ENCODE measurements at places on chromosomes 13 and 19.
A peak's percentile ranks its signal among the peaks of the same experiment; 100 is the strongest.

DNA sequence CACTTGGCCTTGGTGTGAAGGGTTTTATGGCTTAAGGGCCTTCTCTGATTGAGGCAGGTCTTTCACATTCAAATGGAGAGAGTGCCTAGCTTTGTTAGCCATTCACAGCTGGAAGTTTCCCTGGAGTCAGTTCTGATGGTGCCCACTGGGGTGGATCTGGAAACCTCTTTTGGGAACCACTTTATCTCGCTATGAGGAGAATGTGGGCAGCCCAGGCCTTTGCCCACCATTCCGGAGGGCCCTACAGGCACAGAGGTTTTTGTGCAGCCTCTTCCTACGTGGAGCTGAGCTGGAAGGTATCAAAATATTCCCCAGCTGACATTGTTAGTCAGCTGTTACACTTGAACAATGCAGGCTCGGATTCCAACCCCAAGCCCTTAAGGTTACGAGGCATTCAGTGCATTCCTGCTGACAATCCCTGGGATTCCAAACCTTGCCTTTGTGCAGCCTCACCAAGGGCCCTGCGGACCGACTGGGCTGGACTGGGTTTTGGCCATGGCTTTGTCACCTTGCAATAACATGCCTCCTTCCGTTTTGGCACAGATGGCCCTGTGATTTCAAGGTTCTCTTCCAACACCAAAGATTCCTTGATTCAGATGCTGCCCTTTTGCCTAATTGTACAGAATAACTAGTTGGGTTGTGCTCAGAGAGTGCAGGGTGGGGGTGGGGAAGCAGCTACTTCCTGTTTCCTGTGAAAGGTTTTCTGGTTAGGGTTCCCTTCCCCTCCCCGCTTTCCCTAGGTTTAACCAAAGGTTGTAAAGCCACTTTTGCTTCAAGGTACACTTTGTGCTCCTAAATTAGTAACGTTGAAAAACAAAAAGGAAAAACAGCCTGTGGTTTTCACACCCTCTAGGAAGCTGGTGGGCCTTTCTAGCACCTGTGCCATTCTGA lies 27.0 kb downstream of the SAE1 start:
- DNase-seq: peak; percentile 85

GRCh38 chr19:32404933-32405430 lies 588 bp upstream of the DPY19L3 start:
- peak; percentile 8 for DNase-seq

- DNase-seq: no peak
Measured at GRCh38 chr13:42275098-42275471, 3.1 kb downstream of the AKAP11 start.

- DNase-seq: no peak
Measured at GRCh38 chr13:32002873-32003272, 28.7 kb upstream of the FRY start.

GRCh38 chr13:113354831-113355610 lies 8.9 kb downstream of the GRTP1 start:
- DNase-seq: no peak

DNA sequence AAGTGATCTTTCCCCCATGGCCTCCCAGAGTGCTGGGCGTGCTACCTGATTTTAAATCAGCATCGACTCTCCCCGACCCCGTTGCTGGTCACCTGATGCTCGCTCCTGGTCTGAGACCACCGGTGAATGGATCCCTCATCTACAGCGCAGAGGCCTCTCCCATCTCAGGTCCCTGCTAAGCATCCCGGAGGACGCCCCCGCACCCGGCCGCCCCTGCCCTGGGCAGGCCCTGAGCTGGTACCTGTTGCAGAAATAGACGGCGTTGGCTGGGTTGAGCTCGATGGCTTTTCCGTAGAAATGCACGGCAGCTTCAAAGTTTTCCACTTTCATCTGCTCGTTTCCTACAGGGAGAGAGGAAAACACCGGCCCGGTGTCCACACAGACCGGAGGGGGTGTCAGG lies 18.1 kb downstream of the SGTA start:
- no peak for DNase-seq

GRCh38 chr13:100619940-100620339 lies 31.4 kb upstream of the GGACT start:
- no peak for DNase-seq

DNA sequence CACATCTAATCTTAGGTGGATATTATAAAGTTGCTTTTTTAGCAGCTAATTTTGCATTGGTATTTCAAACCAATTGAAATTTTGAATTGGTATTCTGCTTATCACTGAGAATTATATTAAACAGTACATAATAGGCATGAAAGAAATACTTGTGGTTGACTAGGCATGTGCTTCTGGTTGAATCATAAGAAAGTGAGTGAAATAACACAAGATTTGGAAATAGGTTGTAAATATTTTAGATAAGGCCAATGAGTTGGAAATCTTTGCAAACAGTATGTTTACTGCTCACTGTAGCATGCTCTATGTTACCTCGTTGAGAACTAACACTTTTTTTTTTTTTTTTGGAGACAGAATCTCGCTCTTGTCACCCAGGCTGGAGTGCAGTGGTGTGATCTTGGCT lies 66.8 kb upstream of the RFC3 start:
- no peak for DNase-seq

- peak; percentile 52 for DNase-seq
Measured at GRCh38 chr19:4352701-4353121, 9.3 kb downstream of the MPND start.

- no peak for DNase-seq
Measured at GRCh38 chr13:27795718-27796019, 3.4 kb downstream of the GSX1 start.

GRCh38 chr13:22200440-22200839 lies 529.6 kb downstream of the FGF9 start:
- DNase-seq: no peak

DNA sequence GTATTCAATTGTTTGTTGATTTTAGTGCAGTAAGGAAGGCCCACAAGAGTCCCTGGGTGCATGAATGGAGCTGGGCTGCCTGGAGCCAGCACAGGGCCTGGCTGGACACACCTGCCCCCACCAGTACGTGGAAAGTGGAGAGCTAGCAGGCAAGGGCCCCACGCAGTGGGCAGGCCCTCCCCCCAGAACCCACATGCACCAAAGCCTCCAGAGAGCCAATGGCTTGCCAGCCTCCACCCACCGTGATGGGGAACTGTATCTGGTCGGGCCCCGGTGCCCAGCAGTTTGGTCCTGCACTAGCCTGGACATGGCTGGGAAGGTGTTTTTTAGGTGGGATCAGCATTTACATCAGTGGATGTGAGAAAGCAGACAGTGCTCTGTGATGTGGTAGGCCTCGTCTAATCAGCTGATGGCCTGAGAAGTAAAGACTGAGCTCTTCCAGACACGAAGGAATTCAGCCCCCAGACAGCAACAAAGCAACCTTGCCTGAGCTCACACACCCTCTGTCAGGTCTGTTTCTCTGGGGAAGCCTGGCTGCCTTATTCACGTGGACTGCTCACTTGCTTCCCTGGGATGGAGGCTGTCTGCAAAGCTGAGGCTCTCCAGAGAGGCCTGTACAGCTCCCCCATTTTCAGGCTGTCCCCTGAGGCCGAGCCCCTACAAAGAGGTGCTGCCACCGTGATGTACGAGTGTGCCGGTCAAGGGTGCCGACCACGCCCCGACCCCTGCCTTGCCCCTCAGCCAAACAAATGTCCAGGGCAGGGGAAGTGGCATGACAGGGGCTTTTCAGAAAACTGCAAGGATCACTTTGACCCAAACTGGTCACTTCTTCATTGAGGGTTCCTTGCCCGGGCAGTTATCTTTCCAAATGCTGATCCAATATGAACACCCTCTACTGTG lies 27.5 kb downstream of the RAB20 start:
- DNase-seq: no peak

- DNase-seq: no peak
Measured at GRCh38 chr19:53659292-53659691, 27.5 kb downstream of the DPRX start.

GRCh38 chr19:45275370-45275971 lies 24.4 kb downstream of the MARK4 start:
- no peak for DNase-seq

DNA sequence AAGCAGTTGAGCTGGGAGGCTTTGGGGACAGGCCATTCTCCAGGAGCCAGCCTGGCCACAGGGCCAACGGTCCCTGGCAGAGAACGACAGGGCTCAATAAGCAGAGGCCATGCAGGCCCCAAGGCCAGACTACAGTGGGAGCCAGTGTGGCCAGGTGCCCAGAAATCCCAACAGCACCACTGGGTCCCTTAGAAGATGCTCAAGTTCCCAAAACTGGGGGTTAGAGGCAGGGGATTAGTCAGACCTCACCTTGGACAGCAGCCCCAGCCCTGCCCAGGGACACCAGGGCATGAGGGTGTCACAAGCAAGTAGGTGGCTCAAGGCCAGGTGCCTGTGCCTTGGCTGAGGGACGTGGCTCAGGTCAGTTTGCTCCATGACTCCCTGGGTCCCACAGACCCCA lies 12.8 kb downstream of the SCGB2B2 start:
- DNase-seq: no peak

DNA sequence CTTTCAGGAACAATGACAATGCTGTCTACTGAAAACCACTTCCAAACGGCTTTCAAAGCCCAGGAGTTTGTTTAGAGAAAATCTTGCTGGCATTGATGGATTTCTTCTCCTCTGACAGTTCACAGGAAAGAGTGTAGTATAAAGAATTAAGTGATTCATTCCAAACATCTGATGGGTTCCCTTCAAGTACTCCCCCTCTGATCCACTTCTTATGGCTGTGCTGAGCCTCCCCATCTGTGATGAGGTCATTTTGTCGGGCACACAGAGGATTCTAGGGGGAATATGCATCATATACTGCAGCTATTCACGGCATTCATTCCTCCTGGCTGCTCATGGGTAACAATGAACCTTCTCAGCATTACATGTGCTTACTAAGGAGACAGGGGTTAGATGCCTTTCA lies 107.9 kb downstream of the RGCC start:
- DNase-seq: no peak

GRCh38 chr13:50892210-50892944 lies 17.2 kb upstream of the RNASEH2B start:
- DNase-seq: no peak

GRCh38 chr13:94567581-94567980 lies 28.4 kb downstream of the TGDS start:
- no peak for DNase-seq

- no peak for DNase-seq
Measured at GRCh38 chr13:23674795-23675640, 104.8 kb downstream of the TNFRSF19 start.

DNA sequence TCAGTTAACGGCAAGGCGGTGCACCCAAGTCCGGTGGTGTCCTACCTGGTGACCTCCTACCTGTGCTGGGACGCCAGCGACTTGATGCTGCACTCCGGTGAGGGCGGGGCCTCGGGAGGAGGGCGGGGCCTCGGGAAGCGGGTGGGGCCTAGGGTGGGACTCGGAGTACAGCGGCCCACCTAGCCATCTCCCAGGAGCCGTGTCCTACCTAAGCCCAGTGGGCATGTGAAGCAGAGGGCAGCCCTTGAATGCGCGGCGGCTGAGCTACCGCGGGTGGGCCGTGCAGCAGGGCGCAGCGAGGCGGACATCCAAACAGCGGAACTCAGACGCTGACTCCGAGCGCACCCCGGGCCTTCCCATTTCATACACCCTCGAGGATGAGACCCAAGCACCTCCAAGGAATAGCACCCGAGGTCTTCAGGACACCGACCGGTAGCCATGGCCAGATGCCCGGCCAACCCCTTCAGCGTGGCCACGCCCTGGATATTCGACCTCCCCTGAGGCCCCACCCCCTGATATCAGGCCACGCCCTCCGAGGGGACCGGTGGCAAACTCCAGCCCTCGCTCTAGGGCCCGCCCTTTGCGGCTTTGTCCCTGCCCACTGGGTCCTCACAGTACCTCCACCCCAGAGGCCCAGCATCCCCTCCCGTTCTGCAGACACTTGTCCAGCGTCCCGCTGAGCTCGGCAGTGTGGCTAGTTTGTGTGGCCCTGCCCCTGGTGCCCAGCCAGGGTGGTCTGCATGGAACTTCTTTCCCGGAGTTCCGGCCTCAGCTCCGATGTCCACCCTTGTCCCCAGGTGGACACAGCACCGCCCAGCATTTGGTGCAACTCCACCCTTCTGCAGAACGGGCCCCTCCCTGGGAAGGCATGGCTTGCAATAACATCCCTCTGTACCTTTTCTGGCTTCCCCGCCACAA lies 5.4 kb downstream of the KLK1 start:
- no peak for DNase-seq

- DNase-seq: no peak
Measured at GRCh38 chr13:21152251-21152899, 24.0 kb downstream of the SKA3 start.

- DNase-seq: no peak
Measured at GRCh38 chr13:51856027-51856736, 5.6 kb upstream of the CCDC70 start.

DNA sequence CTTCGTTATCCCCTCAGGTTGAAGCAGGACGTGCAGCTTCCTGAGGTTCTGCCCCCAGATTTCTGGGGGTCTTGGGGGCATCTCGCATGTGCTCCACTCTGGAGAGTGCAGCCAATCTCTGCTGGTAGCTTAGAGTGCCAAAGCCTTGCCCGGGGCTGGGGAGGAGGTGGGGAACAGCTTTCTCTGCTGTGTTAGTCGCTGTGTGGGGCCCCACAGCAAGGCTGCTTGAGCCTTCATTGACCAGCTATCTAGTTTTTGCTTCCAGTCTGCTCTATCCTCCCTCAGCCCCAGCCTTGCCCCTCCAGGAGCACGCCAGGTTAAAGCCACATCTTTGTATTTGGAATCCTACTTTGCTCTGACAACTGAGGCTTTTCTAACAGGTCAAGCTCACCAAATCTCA lies 32.0 kb upstream of the MEDAG start:
- no peak for DNase-seq

DNA sequence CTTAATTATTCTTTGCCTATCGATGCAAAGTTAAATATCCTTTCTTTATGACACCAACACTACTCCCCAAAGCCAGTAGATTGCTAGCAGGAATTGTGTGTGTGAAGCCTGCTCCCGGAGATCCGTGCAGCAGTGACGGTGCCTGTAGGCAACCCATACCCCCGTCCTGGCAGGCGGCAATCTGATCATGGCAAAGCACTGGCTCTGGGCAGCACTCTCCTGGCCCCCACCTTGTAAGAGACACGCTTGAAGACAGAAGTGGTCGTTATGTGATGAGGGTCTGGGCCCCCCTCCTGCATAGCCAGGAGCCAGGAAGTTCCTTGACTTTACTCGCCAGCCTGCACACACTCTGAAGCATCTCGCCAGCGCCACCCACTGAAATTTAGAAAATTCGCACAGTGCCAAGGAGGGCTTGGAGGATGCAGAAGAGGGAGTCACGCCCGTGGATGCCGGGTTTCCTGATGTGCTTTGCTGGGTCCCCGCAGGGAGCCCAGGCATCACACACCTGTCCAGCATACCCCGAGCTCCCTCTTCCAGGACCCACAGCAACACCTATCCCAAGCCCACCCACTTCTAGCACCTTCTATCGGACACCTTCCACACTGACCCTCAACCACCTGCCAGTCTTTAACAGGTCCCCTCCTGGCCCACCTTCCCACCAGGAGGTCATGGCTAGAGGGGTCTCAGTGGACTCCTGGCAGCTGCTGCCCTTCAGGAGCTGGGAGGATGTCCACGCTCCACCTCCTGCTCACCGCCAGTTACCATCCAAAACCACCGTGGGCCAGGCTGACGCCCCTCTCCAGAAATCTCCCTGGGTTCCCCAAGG lies 54.5 kb downstream of the CEBPG start:
- no peak for DNase-seq

- DNase-seq: no peak
Measured at GRCh38 chr19:23788411-23788810, 29.7 kb upstream of the ZNF681 start.
